ENCODE measurements at places on chromosomes 5 and 9.

GRCh38 chr9:125235804-125236519 lies 5.2 kb downstream of the HSPA5 start:
- no peak for DNase-seq

DNA sequence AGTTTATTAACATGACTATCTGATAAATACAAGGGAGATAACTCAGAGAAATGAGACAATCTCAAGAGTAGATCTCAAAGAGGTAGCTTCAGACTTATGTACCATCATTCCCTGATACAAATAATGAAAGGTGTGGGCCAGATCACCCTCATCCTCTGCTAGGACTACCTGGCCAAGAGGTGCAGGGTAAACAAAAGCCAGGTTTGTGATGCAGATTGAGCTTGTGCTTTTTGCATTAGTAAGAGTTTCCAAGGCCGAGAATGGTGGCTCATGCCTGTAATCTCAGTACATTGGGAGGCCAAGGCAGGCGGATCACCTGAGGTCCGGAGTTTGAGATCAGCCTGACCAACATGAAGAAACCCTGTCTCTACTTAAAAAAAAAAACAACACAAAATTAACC lies 8.9 kb upstream of the SPIN1 start:
- no peak for DNase-seq

DNA sequence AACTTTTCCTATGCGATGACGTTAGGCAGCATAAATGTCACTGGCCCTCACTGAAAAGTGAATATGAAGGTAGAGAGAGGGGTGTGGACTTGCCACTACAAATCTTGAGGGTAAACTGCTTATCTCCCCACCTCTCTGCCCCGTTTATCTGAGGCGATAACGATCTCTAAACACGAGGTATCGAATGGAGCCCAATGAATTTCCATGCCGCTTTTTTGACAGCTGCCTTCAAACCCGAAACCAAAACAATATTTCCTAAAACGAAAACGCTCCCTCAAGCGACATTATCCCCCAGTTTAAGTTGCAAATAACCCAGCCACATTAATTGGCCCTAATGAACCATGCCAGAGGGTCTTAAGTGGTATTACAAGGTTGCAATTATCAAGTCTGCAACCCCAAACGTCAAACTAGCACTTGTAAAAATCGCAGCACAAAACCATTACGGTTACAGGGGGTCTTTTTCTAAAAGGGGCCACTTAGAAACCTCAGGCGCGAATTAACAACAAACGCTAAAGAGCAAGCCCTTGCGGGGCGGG lies 1.4 kb downstream of the NR3C1 start:
- DNase-seq: no peak

GRCh38 chr9:129930743-129931142 lies 95.5 kb downstream of the USP20 start:
- DNase-seq: no peak

DNA sequence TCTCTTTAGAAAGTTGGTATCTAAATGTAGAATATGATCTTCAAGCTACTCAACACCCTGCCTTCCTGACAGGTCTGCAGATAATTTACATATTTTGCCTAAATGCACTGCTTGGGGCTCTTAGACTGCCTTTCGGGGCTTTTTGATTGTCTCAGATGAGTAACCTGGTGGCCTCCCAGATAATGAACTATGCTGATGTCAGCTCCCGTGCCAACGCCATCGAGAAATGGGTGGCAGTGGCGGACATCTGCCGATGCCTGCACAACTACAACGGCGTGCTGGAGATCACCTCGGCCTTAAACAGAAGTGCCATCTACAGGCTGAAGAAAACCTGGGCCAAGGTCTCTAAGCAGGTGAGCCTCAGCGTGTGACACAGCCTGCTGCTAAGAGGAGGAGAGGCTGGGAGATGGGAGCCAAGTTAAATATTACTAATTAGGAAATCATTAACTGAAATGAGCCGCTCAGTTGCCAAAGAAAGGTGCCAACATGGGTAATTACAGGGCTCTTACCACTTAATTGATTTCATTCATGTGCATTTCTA lies 20.8 kb upstream of the CKMT2 start:
- DNase-seq: no peak

GRCh38 chr5:154402611-154403010 lies 43.2 kb upstream of the SAP30L start:
- no peak for DNase-seq

- no peak for DNase-seq
Measured at GRCh38 chr5:6236170-6236793, 142.1 kb downstream of the MED10 start.

DNA sequence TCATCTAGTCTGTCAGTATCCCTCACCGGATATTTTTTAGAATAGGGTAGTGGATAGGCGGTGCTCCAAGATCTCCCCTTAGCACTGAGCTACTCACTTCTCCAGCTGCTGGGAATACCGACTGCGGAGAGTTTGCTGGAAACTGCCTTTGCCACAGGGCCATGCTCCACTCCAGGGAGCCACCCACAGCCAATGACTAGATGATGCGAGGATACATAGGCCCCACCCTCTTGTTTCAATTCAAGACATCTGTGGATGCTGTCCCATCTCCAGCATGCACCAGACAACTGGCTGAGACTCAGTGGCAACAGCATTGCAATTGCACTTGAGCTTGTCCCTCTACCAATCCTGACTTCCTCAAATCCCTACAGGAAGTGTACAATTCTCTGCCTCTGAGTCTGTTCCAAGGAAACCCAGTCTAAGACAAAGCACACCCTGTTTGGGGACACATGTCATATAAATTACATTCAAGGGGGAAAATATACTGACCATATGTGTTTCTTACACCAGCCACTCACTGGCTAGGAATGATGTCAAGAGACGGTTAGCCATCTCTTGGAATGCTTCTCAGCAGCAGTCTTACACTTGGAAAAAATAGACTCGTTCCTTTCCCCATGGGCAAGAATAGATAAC lies 312.6 kb upstream of the KIF2A start:
- DNase-seq: peak; percentile 64

DNA sequence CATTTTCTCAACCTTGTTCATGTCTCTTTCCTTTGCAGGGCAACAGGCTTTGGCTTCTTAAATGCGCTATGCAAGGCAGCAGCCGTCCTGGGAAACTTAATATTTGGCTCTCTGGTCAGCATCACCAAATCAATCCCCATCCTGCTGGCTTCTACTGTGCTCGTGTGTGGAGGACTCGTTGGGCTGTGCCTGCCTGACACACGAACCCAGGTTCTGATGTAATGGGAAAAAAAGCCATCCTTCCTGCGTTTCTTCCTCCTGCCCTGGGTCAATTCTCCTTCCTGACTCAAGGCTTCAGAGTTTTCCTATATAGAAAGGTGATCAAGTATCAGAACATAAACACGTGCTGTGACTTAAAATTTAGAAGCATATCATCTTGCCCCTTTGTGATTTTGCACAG lies 77.8 kb upstream of the IQGAP2 start:
- DNase-seq: no peak

Data from fibroblast of skin of abdomen (primary cell).